ENCODE measurements at places on chromosomes 7 and 10. TPM values are rescaled to one million over a fixed set of nuclear protein-coding genes. Genes with fewer than 3 reads are reported as not detected.

The FAM221A gene
- 3.5 TPM for total RNA-seq

The ELMO1 gene
- total RNA-seq: 162 TPM

The VWDE gene
- total RNA-seq: 0.86 TPM

The LUC7L2 gene
- 190 TPM for total RNA-seq

The ERVW-1 gene
- total RNA-seq: not detected

The DBNL gene
- total RNA-seq: 104 TPM

The FUOM gene
- total RNA-seq: 7.1 TPM

DNA sequence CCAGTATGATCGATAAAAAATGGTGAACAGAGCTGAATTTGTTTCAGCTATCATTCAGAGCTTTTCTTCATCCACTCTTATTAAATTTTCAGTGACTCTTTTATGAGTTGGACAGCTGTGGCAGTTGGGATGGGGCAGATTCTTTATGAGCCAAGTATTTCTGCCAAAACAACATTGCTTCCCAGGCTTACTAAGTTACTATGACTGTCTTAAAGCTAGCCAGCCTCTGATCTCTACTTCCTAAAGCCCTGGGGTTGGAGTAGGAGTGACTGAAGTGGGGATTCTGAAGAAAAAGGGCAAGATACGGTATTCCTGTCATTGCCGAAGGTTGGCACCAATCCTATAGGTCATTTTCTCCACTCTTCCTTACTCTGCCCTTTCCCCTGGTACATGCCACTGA is 12.7 kb downstream of the RPP30 start:
- no peak for DNase-seq
- H3K27ac ChIP-seq: no peak overlapping the region
- H3K4me3 ChIP-seq: no peak overlapping the region
- no peaks in the 10 kb centered on the region for H3K4me1 ChIP-seq
- no peaks in the 10 kb centered on the region for H3K27me3 ChIP-seq
- peaks cover 62% of the 10 kb centered on the region for H3K36me3 ChIP-seq

DNA sequence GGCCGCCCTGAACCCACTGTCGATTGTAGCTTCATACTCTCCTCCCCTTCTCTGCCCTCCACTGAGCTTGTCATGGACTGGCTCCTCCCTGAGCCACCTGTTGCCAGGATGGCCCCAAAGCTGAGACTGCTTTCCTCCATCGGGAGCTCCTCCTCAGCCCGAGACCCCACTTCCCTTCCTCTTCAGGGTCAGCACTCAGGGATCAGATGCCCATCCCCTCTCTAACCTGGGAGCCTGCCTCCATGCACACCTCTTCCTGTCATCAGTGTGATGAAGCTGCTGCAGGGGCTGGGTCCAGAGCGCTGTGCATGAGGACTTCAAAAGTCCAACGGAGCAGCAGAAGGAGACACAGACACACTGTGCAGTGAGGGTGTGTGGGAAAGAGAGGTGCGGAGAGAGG is 201.1 kb downstream of the WDR37 start:
- DNase-seq: no peak
- H3K27ac ChIP-seq: no peak overlapping the region
- no peaks in the 10 kb centered on the region for H3K36me3 ChIP-seq
- H3K4me1 ChIP-seq: peaks cover 4% of the 10 kb centered on the region
- H3K27me3 ChIP-seq: peaks cover 12% of the 10 kb centered on the region
- no peak overlapping the region for H3K4me3 ChIP-seq

DNA sequence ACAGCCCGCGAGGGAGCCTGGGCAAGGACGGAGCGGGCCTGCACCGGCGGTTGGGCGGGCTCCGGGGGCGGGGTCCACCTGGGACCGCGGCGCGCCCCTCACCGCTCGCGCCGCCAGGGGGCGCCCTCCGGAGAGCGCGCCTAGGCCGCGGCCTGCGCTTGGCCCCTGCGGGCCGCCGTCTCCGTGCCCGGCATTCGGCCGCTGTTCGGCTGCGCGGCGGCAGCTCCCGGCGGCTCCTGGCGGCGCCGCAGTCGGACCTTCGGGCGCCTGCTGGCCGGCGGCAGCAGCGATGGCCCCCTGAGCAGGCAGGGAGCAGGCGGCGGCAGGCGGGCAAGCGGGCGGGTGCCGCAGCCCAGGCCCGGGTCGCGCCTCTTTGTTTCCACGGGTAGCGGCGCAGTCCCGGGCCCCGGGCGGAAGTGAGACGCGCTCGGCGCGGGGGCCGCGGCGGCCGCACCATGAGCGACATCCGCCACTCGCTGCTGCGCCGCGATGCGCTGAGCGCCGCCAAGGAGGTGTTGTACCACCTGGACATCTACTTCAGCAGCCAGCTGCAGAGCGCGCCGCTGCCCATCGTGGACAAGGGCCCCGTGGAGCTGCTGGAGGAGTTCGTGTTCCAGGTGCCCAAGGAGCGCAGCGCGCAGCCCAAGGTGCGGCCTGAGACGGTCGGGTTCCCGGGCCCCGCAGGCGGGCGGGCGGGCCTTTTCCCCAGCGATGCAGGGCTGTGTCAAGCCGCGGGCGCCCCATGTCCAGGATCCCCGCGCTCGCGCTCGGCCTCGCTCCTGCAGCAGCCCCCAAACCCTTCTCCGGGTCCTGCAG is at the start of gene INTS15:
Gene INTS15 (plus strand): TSS at position 193 of the 816 bp plus-strand sequence. CDS start 263 bp downstream, at position 456.
- H3K27ac ChIP-seq: peak within 1 kb of the TSS; percentile 80
- DNase-seq: peak; percentile 90
- peaks cover 33% of the 10 kb centered on the region for H3K36me3 ChIP-seq
- no peaks in the 10 kb centered on the region for H3K27me3 ChIP-seq

DNA sequence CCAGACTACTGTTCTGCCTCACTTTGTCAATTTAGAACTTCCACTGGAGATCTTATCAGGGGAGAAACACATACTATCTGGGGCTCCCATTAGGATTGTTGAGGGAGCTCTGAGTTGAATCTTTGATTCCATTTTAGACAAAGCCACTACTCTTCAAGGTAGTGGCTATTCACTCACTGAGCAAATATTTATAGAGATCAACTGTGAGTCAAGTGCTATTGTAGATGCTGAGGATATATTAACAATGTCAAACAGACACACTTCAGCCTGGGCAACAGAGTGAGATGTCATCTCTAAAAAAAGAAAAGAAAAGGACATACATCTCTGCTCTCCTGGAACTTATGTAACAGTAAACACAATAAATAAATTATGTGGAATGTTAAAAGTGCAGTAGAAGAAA is 315.3 kb downstream of the PTEN start:
- H3K4me3 ChIP-seq: no peak overlapping the region
- H3K27ac ChIP-seq: no peak overlapping the region
- H3K4me1 ChIP-seq: no peaks in the 10 kb centered on the region
- DNase-seq: no peak
- H3K27me3 ChIP-seq: no peaks in the 10 kb centered on the region

- no peaks in the 10 kb centered on the region for H3K27me3 ChIP-seq
- H3K36me3 ChIP-seq: no peaks in the 10 kb centered on the region
- no peak overlapping the region for H3K4me3 ChIP-seq
- DNase-seq: peak; percentile 57
- H3K27ac ChIP-seq: no peak overlapping the region
These were observed 9.9 kb upstream of the PSMG3 start for GRCh38 chr7:1579481-1580421.

- no peak overlapping the region for H3K27ac ChIP-seq
- no peaks in the 10 kb centered on the region for H3K27me3 ChIP-seq
- no peaks in the 10 kb centered on the region for H3K4me1 ChIP-seq
- DNase-seq: no peak
- no peak overlapping the region for H3K4me3 ChIP-seq
- H3K36me3 ChIP-seq: no peaks in the 10 kb centered on the region
These were observed 167.2 kb downstream of the PRKG1 start for GRCh38 chr10:51241461-51241860.

GRCh38 chr10:86744067-86744725 is 12.2 kb upstream of the BMPR1A start:
- H3K4me1 ChIP-seq: no peaks in the 10 kb centered on the region
- DNase-seq: no peak
- no peak overlapping the region for H3K4me3 ChIP-seq
- no peak overlapping the region for H3K27ac ChIP-seq
- H3K27me3 ChIP-seq: no peaks in the 10 kb centered on the region
- no peaks in the 10 kb centered on the region for H3K36me3 ChIP-seq

DNA sequence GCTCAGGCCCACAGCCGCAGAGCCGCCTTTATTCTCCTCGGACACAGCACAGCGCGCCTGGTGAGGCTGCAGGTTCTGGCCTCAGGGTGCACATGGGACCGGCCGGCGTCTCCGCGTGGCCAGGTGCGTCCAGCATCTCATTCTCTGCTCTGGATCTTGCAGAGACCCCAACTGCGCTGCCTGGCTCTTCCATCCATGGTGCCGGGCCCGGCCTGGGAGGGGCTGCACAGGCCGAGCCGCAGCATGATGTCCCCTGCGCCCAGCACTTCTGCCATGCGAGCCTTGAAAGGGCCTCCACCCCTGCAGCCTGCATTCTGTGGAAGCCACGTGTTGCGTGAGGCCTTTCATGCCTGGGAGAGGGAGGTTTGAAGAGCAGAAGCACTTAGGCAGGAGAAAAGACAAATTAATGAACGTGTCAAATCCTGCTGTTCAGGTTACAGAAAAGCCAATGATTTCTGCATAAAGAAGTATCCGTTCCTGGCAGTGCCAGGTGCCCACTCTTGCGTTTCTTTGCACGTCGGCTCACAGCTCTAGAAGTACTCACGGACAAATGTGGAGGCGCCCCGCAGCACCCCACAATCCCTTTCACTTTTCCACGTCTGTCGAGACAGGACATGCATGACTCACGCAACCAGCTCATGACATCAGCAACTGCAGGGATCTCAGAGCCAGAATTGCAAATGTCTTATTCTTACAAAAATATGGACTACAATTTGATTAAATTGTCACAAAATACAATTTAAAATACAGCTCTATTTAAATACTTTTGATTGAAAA is 571.4 kb downstream of the DNAJB6 start:
- H3K4me3 ChIP-seq: no peak overlapping the region
- H3K4me1 ChIP-seq: no peaks in the 10 kb centered on the region
- no peak overlapping the region for H3K27ac ChIP-seq
- no peaks in the 10 kb centered on the region for H3K27me3 ChIP-seq

DNA sequence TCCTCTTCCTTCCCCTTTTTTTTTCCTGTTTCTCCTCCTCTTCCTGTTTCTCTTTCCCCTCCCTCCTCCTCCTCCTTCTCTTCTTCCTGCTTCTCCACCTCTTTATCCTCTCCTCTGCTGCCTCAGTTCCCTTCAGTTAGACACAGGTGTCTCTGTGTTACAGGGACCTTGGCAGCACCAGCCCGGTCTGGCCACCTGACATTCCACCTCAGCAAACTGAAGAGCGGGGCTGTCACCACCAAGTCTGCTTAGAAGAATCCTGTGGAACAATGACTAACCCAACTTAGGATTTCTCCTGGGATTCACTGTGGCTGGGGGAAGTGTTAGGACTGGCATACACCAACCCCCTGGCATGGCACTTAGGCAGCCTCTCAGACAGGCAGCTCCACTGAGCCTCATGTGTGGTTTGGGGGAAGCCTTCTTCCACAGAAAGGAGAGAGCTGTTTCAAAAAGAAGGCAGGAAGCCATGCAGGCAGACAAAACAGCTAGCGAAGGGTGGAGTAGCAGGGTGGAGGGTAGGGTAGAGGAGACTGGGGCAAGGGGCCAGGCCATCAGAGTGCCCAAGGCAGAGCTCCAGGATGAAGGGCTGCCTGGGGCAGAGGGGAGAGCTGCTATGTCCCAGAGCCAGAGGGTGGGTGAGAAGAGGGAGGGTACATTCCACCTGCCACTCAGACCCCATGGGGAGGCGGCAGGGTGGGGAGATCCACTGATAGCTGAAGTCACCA is 13.2 kb upstream of the GDF10 start:
- H3K27me3 ChIP-seq: no peaks in the 10 kb centered on the region
- H3K4me1 ChIP-seq: peaks cover 5% of the 10 kb centered on the region
- H3K4me3 ChIP-seq: no peak overlapping the region

DNA sequence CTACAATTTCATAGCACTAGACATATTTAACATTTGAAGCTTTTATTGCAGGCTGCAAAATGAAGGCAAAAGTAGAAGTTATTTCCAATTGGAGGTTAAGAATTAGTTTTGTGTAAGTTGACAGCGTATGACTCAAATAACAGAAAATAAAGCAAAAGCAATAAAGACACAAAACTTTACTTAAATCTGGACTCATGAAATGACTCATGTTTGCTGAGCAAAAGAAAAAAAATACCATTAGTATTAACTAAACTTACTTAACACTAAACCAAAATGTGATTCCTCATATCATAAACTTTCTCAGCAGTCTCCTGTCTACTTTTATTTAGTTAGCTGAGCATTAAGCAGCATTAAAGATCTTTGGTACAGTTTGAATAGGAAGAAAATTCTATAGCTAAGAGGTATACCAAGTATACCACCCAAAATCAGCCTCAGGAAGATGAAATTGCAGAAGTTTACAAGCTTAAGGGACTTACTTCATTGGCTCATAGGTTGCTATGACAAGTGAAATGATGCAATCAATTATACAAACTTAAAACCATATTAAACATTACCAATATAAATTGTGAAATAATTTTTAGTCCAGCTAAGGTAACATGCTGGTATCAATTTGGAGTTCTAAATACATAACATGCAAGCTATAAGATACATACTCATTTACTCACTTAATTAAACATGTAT is 1131.4 kb downstream of the XPNPEP1 start:
- no peaks in the 10 kb centered on the region for H3K36me3 ChIP-seq
- DNase-seq: no peak
- H3K27me3 ChIP-seq: no peaks in the 10 kb centered on the region
- no peak overlapping the region for H3K27ac ChIP-seq
- H3K4me1 ChIP-seq: no peaks in the 10 kb centered on the region
- H3K4me3 ChIP-seq: no peak overlapping the region
